ENCODE measurements at places on chromosomes 6 and 20.

DNA sequence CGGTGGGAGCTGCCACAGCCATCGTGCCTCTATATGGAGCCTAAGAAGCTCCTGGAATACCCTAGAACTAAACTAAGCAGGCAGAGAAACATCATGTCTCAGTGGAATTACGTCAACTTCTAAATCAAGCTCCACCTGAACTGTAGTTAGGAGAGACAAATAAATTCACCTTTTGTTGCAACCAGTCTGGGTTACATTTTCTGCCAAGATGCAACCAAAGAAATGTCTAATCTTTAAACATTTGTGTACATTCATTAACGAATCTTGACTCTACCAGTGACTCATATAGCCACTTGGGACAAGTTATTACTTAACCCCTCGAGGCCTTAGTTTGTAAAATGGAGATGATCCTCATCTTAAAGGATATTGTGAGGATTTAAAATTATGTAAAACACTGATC, 8.9 kb downstream of the PTPRK start:
- DNase-seq = no peak

DNA sequence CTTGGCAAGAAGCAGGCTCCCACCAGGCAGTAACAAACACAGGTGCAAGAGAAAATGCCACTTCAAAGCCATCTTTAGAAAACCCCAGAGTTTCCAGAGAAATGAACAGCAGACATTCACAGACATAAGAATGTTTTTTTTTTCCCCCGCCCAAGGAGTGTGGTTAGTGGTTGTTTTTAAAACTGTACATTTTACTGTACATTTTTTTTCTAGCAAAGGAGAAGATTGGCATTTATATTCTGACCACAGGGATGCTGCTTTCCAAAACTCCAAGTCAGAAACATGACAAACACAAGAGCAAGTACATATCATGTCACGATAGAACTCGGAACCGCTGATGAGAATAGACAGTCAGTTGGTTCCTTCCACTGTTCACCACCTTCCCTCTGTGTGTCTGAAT, 197.9 kb downstream of the LRFN2 start:
- DNase-seq = no peak

- DNase-seq = no peak
Measured at GRCh38 chr6:85751374-85752055, 108.8 kb upstream of the SYNCRIP start.

- DNase-seq = peak; percentile 46
Measured at GRCh38 chr20:51481341-51481914, 61.1 kb downstream of the NFATC2 start.

All from stimulated activated naive CD4-positive, alpha-beta T cell treated with Interleukin-2 at 50 U/mL for 16 hours (primary cell).